ENCODE measurements at places on chromosomes 7 and 10.

- no peak for DNase-seq
Measured at GRCh38 chr10:116247691-116248090, 25.3 kb downstream of the GFRA1 start.

DNA sequence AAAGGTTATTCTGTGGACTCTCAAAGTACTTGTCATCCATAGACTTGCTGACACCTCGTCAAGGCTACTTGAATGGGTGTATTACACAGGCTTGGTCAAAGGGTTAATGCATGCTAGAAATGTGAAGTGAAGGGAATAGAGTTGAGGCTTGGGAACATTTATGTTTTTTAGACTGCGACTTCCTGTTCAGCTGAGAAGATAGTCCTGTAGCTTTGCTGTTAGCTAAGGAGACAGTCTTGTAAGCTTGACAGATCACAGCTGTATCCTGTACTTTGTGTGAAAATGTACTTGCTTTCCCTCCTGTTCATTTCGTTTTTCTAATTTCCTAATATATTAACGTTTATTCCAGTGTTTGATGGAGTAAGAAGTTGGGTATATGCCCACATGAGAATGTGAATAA is 52.1 kb downstream of the ADD3 start:
- no peak for DNase-seq

- no peak for DNase-seq
Measured at GRCh38 chr7:75819711-75820110, 6.1 kb upstream of the CCL24 start.

GRCh38 chr7:45573661-45574415 is at the start of gene ADCY1:
ADCY1 (plus strand) TSS chr7:45574368; CDS start chr7:45574544, 176 bp downstream.
- peak; percentile 84 for DNase-seq

GRCh38 chr10:91340613-91341362 is 69.4 kb upstream of the HECTD2 start:
- no peak for DNase-seq

GRCh38 chr10:110023785-110024465 is 16.1 kb downstream of the ADD3 start:
- no peak for DNase-seq

DNA sequence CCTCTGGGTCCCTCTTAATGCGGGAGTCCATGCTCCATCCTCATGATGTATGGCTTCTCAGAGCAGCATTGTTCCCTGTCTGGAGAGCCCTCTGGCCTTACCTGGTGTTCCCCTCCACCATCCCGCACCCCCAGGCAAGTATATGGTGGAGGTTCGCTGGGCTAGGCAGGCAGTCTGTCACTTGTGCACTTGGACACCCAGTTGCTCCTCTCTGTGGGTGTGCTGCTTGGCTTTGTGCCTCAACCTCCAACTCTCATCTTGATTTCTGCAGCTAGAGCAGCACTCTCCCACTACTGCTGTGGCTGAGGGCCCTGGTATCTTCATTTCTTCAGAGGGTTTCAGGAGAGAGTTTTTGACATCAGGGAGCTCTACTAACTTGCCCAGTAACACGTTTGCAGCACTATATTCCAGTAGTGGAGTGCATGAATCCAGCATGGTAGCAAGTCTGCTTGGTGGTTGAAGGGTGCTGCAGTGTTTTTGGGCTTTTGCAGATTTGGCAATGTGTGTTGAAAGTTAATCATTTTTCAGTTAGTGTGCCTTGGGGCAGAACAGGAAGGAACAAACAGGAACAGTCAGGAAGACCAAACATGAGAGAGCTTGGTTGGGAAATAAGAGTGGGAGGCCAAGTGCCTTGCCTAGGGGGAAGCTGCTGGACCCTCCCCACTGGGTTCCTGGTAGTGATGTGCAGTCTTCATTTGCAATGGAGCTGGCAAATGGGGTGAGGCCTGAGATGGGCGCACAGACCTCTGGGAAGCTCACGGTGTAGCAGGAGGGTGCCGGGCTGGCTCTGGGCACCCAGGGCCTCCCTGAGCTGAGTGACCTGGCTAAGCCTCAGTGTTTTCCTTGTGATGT is 37.4 kb downstream of the TSPAN14 start:
- DNase-seq, result no peak

DNA sequence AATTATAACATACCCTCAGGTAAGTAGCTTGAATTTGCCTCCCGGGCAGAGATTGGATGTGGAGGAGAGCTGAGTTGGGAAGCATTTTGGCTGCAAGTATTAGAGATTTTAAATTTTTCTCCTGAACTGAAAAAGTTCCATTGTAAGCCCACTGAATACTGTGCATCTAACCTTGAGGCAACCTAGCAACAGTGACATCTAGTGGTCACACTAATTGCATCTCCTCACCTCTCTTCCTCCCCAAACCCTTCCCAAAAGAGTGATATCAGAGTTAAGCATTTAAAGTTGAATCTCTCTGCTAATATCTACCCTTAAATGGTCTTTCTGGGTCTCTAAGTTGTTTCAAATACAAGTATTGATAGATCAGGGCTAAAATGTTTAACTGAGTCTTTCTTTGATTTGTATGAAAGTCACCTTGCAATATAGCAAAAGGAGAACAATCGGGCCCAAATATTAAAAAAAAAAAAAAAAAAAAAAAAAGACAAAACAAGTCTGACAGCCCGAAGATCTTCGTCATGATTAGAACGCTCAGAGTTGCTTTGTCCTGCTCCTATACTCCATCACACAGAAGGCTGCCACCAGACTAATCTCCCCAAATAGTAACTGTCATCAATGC is 40.4 kb upstream of the DLX5 start:
- peak; percentile 67 for DNase-seq

- DNase-seq, result no peak
Measured at GRCh38 chr10:92239151-92239599, 51.7 kb downstream of the CPEB3 start.

- DNase-seq, result no peak
Measured at GRCh38 chr10:11446133-11446532, 165.3 kb downstream of the USP6NL start.

GRCh38 chr7:2554661-2555111 is 638 bp downstream of the BRAT1 start:
- DNase-seq, result peak; percentile 46

GRCh38 chr7:40300146-40300670 is 165.4 kb downstream of the SUGCT start:
- DNase-seq, result no peak

GRCh38 chr10:59524348-59524747 is 162.0 kb upstream of the FAM13C start:
- no peak for DNase-seq

- DNase-seq, result no peak
Measured at GRCh38 chr10:88557658-88558057, 25.5 kb downstream of the RNLS start.

DNA sequence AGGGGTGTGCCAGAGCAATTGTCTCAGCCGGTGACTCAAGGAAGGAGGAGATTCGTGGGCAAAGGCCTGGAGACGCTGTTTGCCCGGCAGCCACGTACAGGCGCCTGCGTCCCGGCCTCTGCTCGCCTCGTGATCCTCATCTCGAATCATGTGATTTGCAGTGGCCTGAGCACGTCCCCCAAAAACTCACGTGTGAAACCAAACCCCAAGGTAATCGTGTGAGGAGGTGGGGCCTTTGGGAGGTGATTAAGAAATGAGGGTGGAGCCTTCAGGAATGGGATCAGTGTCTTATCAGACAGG is 226.8 kb downstream of the TCERG1L start:
- no peak for DNase-seq

DNA sequence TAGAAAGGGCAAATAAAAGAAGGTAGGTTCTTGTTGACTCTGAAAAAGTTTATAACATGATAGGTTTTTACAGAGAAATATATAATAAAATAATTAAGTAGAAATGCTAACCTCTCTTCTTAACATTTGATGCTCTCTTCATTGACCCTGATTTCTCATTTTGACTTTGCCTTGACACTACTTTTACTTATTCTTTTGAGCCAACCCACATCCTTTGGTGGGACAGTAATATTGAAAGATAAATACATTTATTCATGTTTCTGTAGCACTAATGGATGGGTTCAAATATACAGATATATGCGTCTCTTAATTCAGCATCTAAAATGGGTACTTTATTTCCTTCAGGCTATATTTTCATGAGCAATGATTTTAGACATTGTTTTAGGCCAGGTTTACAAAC is 34.4 kb downstream of the DDC start:
- no peak for DNase-seq

DNA sequence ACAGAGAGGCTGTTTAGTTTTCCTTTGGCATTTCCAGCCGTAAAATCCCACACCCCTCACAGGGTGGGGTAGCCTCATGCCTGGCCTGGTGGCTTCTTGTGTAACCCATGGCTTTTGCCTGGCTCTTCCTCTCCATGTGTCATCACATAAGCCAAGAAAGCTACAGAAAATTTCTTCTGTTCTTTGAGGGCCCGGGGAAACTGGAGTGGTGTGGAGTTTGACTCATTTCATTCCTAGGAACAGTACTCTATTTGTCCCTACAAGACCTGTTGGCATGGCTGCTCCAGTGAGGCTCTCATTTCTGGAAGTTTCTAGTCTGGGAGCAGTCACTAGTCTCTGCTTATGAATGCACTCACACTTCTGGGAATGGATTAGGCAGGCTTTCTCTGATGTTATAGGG is 523.9 kb downstream of the SUGCT start:
- no peak for DNase-seq

DNA sequence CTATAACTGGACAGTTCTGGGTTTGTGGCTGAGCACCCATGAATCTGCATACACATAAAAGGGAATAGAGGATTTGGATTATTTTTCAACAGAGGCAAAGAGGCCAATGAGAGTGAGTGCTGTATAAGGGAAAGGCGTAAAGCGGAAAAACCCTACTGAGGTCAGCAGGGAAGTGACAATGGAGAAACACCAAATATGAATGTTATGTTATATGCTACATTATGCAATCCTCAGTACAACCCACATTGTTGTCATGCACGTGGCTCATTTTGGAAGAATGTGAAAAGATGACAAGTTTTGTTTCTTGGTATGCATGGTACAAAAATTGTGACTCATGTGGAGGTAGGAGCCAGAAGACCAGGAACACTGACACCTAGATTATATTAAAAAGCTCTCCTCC is 113.6 kb upstream of the AMPH start:
- no peak for DNase-seq

DNA sequence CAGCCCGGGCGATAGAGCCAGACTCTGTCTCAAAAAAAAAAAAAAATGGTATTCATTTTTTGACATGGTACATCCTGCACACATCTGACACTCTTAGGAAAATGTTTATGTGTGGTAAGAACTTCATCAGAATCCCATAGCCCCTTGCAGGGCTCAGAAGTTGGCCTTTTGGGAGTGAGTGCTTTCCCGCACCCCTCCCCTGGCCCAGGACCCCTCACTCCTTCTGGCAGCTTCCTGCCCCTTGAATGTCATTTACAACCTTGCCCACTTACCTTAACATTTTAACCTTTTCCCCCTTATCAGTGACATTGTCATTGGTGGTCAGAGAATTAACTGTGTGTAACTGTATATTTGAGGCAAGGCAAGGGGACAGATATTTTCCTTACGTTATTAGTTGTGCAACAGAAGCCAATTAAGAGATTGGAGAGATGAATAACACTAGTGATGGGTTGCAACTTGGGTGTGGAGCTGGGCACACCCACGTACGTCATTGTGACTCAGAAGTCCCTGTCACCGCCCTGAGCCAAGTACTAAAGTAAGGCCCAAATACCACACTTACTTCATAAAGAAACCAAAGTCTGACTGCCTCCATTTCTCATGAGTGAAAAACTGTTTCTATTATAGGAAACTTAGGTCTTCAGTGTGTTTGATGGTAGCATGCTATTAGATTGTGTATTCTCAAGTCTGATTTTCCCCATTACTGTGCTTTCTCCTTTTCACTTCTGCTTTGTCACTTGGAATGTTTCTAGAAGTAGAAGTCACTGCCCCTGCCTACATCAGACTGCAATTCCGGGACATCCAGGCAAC is 31.6 kb downstream of the OGDH start:
- peak; percentile 79 for DNase-seq

- no peak for DNase-seq
Measured at GRCh38 chr7:18408461-18408860, 87.1 kb upstream of the HDAC9 start.

DNA sequence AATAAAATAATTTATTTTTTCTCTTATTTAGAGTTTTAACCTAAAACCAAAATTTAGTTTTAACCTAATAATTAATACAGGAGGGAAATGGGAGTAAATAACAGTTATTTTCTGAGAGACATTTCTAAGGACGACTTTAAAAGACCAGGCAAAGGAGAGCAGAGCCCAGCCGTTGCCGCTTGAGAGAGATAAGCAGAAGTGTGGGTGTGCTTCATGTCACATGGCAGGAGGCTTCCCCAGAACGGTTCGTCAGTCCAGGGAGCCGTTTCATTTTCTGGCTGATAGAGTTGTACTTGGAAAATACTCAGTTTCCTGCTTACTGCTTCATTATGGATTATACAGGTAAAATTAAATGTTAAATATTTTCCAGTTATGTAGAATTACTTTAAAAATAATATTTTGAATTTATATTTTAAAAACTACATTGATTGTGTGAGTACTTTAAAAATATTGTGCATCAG is 61.4 kb downstream of the ST7 start:
- DNase-seq, result no peak

- no peak for DNase-seq
Measured at GRCh38 chr10:31650010-31650409, 278.6 kb downstream of the ARHGAP12 start.

- DNase-seq, result no peak
Measured at GRCh38 chr7:131603932-131604331, 47.5 kb upstream of the PODXL start.

GRCh38 chr10:124065382-124066125 is 27.8 kb downstream of the CHST15 start:
- no peak for DNase-seq

DNA sequence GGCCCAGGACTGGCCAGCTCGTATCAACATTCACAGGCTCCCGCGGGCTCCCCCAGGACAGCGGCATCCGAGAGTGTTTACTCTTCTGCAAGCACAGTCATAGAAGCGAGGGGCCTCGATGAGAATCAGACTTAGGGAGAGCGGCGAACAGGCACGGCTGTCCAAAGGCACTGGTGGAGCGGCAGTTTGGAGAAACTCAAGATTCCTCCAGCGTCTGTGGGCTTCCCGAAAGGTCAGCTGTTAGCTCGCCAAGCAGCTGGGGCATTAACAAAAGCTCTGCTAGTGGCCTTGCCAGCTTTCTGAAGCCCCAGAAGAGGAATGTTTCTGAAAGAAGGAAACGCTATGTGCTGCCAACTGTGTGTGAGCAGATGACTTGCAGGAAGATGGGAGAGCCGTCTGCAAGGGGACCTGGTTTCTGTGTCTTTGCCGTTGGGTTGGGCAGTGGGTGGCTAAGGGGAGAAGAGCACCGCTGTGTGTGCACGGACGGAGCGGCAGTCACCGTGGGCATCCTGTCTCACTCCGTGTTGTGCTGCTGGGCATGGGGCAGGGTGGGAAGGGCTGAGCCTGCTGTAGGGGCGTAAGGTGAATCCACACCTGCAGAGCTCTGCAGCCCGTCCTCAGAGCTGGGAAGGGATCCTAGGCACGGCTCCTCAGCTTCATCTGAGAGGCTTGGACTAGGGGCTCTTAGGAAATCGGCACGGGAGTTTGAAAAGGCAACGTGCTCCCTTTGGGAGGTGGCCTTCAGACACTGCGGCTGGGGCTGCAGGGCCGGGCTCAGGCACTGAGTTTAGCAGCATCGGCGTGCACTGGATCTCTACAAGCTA is 42.1 kb downstream of the AMZ1 start:
- no peak for DNase-seq

Measured in GM13976 (cell line).